Type B pancreatic cell (in vitro differentiated cells): ENCODE measurements at places on chromosomes 2 and 18.

DNA sequence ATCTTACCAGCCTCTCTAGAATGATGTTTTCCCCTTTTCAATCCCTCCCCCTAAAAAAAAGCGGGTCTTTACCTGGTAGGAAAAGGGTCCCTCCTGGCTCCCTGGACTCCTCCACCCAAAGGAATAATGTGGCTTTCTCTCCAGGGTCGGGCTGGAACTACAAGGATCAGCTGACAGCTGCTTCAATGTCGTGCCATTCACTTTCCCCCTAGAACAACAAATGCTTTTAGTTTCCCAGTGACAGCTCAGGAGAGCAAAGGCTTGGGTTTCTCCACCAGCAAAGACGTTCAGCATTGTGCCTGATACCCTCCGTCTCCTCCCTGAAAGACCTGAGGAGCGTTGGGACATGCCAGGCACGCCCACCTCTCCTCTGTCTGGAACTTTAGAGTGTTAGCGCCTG, 173.8 kb upstream of the SIX3 start:
- DNase-seq = no peak

DNA sequence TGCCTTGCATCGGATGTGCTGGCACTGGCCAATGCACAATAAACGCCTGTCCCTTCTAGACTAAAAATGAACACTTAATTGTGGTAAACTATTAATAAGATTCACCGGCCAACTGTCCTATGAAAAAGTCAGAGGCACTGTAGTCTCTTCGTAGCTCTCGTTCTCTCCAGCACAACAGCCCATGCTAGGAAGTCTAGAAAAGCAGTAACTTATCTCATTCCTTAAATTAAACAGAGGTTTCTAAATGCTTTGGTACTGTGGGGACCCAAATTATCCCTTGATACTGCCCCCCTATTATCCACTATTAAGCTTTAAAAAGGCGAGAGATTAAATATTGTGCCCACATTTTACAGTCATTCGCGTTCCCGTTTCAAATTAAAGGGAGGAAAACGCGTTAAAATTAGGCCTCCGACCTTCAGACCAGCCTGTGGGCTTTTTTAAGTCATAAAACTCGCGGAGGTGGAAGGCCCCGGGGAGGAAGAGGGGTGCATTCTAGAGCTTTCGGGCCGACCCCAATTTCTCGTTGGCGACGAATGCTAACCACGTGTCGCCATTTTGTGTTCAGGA, 1.5 kb upstream of the PCBP1 start:
- DNase-seq = no peak

GRCh38 chr18:60452421-60452820, 79.8 kb upstream of the MC4R start:
- no peak for DNase-seq

DNA sequence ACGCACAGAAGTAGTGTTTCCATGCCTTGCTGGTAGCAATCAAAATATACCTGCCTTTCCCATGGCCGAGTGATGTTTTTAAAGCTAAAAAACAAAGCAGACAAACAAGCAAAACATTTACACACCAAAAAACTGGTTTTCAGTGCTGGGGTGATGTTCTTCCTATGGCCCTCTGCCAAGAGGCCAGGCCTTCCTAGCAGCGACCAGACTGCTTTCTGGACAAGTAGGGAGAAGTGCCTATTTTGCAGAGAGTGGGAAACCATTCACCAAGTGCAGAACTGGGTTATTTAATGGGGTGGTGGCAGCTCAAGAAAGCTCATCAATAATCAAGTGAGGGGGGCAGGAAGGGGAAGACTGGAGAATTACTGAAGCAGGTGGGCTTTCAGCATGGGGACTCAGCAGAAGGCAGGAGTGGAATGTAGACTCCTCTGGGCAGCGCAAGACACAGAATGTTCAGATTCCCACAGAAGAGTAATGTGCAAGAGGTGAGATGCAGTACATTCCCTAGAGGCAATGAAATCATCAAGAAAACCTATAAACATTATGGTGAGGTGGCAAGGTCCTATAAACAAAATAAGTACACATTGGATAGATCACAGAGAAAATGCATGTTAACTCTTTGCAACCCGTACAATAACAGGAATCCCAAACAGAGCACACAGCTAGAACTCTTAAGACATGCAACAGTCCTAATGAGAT, 44.0 kb downstream of the CPO start:
- DNase-seq = no peak

DNA sequence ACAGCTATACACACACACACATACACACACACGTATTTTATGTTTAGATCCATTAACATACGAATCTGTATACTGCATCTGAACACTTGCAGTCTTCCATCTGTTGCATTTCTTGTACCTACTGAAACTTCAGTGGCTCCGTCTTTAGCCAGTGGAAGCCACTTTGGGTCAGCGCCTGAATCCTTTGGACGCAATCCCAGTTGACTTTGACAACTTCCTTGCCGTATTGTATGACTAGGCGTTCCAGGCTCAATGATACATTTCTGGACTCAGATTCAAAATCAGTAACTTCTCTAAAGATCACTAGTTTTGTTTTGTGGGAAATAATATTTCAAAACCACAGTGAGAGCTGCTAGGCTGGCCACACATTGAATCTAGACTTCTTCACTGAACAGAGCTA, 101.5 kb upstream of the GPC1 start:
- DNase-seq = no peak
